ENCODE measurements at places on chromosomes 4 and X.

DNA sequence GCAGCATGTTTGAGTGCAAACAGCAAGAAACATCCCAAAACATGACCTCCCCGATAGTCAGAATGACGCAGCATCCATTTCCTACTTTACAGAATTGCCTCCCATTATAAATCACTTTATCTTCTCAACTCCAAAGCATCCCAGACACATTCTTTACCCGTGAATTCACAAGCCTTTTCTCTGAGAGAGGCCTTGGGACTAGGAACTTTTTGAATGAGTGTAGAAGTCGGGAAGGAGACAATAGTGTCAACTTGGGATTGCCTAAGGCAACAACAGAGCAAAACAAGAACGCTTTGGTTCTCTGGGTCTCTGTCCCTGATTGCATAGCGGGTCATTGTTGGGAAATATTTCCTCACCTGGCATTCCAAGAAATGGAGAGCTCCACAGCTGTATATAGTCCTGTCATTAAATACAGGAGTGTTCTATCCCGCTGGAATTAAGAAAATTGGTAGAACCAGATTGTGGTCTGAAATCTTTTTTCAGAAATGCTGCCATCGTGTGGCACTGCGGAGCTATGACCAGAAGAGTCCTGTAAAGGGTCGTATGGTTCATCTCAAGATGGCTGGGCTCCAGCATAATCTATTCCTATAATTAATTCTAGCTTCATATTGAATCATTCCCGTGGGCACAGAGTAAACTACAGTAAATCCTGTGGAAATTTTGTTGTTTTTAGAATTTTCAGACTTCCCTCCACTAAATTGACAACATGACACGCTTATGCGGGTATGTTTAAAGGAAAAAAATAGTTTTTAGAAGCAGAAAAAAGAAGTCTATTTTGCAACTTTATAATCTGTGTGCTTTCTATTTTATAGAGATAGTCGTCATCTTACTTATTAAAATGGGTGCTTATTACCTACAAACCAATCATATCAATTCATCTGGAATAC, 2.0 kb upstream of the SPP1 start:
- DNase-seq, result peak; percentile 70

GRCh38 chr4:110460074-110460746, 15.7 kb upstream of the ENPEP start:
- DNase-seq, result no peak

GRCh38 chr4:184850431-184851199, 24.8 kb upstream of the ACSL1 start:
- DNase-seq, result peak; percentile 48

- DNase-seq, result no peak
Observed at GRCh38 chr4:82785611-82786400, 12.8 kb downstream of the SCD5 start.

- peak; percentile 34 for DNase-seq
Observed at GRCh38 chr4:78796526-78796925, 20.4 kb downstream of the BMP2K start.

- no peak for DNase-seq
Observed at GRCh38 chr4:77787969-77788368, 31.2 kb downstream of the CNOT6L start.

DNA sequence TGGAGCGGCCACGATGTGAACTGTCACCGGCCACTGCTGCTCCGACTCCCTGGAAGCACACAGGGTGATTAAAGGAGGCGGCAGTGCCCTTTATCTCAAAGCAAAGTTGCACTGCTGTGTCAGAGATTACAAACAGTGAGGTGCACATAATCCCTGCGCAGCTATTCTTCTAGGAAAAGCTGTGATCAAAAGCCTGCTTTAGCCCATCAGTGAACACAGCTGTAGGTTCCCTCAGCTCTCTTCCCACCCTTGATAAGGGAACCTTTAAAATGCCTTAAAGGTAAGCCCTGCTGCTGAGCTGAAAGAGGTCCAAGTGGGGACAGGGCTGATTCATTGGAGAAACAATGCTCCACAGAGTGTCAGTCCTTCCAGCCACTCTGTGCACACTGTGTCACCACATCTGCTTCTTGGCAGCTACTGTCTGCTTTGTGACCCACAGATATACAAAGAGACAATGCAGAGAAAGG, 127.6 kb downstream of the EIF4E start:
- no peak for DNase-seq

- DNase-seq, result no peak
Observed at GRCh38 chr4:26300314-26301307, 20.2 kb upstream of the RBPJ start.

DNA sequence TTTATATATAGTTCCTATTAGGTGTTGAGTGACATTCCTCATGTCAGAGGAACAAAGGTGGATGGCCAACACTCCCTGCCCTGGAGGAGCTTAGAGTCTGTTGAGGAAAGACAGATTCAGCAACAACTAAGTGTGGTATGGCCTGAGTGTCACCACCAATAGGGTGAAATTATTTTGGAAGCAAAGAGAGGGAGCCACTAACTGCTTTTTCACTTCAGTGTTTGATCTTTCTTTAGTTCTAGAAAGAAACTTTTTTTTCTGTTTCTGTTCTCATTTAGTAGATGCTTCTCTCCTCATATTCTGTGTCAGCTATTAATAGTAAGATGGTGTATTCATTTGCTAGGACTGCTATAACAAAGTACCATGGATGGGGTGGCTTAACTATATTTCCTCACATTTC, 81.5 kb downstream of the ARX start:
- no peak for DNase-seq

DNA sequence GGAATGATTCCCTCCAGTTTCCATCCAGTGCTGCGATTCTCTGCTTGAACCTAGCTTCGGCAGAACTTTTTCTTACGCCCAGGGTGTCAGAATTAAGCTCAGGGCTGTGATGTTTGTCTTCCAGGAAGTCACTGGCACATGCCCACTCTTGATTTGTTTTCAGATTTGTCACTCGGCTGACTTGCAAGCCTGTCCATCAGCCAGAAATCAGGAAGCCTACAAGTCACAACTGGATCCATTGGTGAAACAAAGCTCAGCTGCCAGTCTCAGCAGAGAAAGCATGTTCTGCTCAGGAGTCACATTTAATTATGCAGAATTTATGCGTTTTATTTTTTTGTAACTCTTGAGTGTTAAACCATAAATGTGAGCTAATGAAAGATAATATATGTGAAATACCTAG, 38.2 kb upstream of the PNPLA4 start:
- DNase-seq, result no peak

DNA sequence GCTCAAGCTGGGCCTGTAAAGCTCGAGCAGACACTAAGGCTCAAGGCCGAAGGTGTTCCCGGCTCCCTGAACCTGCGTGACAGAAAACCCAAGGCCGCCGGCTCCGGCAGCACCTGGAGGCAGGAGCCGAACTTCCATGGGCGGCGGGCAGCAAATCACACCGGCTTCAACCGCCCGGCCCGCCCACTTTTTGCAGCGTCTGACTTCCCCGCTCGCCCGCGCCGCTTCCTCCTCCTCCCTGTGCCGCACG, 940 bp upstream of the NSD2 start:
- DNase-seq, result peak; percentile 68

- no peak for DNase-seq
Observed at GRCh38 chr4:53307210-53307609, 58.7 kb downstream of the SCFD2 start.

GRCh38 chr4:161817914-161818313, 345.9 kb downstream of the FSTL5 start:
- DNase-seq, result no peak

DNA sequence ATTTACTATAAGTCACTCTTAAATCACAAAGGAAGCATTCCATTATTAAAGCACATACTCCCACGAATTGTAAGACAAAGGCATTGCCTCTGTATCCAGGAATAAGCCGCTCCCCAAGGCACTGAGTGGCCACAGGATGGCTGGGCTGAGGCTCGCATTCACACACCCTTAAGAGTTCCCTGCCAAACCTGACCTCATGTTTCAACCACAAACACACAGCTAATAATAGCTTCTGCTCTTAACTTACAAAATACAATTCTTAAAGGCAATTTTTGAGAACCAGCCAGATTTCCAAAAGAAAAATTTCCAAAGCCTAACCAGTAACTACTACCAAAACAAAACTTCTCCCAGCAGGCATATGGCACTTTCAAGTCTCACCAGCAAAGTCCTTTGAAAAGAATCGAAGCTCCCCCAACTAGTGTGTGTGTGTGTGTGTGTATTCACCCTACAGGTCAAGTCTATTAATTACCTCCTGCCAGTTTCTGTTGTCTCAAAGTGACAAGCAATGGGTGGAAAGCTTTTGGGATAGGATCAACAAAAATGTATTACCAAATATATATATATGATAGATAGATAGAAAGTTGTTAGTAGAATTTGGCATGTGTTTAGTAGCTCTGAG, 36.0 kb downstream of the ARHGAP6 start:
- no peak for DNase-seq

- no peak for DNase-seq
Observed at GRCh38 chr4:88674979-88675378, 22.6 kb downstream of the NAP1L5 start.

GRCh38 chr4:7187691-7188090, 4.6 kb upstream of the SORCS2 start:
- DNase-seq, result no peak

- DNase-seq, result peak; percentile 83
Observed at GRCh38 chr4:172780566-172781081, 388.0 kb upstream of the GALNT7 start.

GRCh38 chr4:163085085-163085484, 81.6 kb downstream of the NAF1 start:
- peak; percentile 38 for DNase-seq

GRCh38 chrX:11434607-11435006, 141.4 kb downstream of the AMELX start:
- no peak for DNase-seq

DNA sequence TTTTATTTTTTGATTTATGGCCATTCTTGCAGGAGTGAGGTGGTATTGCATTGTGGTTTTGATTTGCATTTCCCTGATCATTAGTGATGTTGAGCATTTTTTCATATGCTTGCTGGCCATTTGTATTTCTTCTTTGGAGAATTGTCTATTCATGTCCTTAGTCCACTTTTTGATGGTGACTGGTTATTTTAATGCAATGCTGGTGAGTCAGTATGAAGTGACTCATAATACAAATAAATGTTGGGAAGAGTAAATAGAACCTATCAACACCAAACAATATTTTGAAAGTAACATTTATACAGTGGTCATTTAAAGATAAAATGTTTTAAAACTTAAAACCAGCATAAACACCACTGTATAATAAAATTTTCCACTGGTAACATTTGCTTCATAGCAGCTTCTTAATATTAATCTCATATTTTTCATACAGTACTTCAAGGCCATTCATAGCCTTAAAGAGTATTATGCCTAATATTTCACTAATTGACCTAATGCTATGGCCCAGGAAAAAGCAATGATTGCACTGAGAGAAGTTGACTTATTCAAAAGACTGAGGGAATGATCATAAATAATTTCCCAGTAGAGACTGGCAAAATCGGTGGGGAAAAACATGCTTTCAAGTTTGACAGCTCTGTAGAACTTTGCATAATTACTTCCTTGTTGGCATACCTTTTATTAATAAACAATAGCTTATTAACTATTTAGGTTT, 33.9 kb downstream of the CASK start:
- DNase-seq, result no peak

- DNase-seq, result no peak
Observed at GRCh38 chr4:12359420-12359819, 930.7 kb upstream of the HS3ST1 start.

DNA sequence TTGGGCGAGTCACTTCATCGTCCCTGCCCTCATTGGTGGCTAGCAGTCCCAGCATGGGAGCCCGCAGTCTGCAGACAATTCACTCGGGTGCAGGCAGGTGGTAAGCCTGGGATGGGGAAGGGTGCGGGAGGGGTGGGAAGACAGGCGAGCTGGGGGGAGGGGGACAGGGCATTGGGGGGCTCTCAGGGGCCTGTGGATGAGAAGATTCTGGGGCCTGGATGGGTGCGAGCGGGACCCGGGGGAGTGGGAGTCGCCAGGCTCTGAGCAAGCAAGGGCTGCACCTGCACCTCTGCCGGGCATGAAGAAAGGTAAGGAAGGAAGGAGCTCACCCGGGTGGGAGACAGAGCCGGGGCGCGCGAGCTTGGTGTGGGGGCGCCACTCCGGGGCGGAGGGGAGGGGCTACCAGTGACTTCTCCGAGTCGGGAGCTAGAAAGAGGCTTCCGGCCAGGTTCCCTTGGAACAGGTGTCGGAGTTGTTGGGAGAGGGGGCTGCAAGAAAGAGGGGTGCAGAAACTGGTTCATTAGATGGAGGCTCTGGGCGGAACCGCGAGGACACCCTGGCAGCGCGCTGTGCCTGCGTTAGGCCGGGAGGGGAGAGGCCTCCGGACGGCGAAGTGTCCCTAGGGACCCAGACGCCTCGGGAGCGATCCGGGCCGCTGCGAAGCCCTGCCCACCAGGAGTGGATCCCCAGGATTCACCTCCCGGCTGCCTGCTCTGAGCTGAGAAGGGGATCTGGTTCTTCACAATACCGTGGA, 103.4 kb upstream of the PDLIM3 start:
- no peak for DNase-seq

DNA sequence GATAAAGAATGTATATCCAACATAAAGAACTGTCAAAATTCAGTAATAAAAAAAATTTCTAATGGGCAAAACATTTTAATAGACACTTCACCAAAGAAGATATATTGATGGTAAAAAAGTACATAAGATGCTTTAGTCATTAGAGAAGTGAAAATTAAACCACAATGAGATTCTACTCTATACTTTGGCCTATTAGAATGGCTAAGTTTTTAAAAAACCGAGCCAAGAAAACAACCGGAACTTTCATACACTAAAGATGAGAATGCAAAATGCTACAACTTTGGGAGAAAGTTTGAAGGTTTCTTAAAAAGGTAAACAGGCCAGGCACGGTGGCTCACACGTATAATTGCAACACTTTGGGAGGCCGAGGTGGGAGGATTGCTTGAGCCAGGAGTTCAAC, 20.8 kb downstream of the CNOT6L start:
- no peak for DNase-seq

GRCh38 chr4:67250131-67250896, 295.0 kb downstream of the CENPC start:
- DNase-seq, result no peak

DNA sequence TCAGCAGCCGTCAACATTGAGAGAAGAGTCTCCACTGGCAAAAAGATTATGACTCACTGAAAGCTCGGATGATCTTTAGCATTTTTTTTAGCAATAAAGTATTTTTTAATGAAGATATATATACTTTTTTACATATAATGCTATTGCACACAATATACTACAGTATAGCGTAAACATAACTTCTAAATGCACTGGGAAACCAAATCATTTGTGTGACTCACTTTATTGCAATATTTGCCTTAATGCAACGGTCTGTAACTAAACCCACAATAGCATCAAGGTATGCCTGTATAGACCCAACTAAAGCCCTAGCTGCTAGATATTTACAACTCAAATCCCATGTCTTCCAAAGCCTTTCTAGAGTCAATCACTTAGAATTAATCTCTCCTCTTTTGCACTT, 52.3 kb upstream of the EDNRA start:
- no peak for DNase-seq

DNA sequence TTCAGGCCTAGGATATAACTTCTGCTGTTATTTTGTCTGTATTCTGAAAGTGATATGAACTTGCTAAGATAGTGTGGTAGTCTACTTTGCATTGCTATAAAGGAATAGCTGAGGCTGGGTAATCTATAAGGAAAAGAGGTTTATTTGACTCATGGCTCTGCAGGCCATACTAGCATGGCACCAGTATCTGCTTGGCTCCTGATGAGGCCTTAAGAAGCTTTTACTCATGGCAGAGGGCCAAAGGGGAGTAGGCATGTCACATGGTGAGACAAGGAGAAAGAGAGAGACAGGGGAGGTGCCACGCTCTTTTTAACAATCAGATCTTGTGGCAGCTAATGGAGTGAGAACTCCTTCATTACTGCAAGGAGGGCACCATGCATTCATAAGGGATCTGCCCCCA, 247.3 kb downstream of the GPAT3 start:
- DNase-seq, result no peak

- no peak for DNase-seq
Observed at GRCh38 chr4:154049457-154050181, 260.7 kb upstream of the SFRP2 start.

Data from inflammatory macrophage (primary cell).